ENCODE measurements at places on chromosomes 11 and 22.

DNA sequence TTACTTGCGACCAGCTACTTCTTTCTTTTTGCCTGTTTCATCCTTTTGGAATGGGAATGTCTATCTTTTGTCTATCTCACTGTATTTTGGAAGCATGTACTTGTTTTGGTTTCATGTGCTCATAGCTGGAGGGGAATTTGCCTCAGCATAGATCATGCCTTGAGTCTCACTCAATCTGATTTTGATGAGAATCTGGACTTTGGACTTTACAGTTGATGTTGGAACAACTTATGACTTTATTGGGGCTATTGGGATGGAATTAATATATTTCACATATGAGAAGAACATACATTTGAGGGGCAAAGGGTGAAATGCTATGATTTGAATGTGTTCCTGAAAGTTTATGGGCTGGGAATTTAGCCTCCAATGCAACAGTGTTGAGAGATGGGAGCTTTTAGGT, 206.2 kb upstream of the DDI1 start:
- no peak for DNase-seq

DNA sequence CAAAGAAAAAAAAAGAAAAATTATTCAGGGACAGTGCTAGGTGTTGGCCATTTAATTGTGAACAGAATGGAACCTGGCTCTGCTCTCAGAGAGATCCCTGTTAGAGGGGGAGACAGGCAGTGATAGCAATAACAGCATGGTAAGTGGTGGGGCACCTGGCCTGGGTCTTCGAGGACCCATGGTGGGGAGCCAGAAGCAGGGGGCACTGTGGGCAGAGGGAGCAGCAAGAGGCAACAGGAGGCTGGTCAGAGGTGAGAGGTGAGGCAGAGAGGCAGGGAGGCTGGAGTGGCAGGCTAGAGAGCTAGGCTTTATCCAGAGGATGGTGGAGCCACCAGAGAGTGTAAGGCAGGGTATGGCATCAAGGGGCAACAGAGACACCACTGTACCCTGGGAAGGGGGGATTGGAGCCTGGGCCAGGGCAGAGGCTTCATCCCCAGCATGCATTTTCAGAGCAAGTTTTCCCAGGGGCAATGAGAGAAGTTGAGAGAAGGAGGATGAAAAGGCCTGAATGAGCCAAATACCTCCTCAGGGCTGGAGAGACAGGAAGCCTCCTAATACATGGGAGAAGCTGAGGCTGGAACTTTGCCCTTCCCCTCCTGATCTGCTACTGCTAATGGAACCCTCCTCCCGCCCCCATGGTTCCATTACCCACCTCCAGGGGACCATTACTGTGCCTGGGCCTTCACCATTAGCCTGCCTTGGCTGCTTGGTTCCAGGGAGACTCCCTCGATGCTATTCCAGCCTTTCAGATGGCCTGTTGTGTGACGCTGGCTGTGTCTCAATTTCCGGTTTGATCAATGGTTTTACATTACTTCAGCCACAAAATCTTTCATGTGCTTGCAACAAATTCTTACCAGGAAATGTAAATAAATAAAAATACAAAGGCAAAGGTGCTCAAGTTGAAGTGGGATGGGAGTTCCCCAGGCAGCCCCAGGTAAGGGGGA, 2.6 kb upstream of the P2RY2 start:
- DNase-seq: peak; percentile 37

GRCh38 chr22:47294222-47294532, 531.7 kb downstream of the TBC1D22A start:
- no peak for DNase-seq

- DNase-seq: no peak
Observed at GRCh38 chr11:46513934-46514342, 79.9 kb downstream of the AMBRA1 start.

- DNase-seq: no peak
Observed at GRCh38 chr11:4095509-4096230, 1.1 kb downstream of the RRM1 start.

GRCh38 chr11:36684840-36685801, 87.1 kb upstream of the RAG2 start:
- DNase-seq: no peak

DNA sequence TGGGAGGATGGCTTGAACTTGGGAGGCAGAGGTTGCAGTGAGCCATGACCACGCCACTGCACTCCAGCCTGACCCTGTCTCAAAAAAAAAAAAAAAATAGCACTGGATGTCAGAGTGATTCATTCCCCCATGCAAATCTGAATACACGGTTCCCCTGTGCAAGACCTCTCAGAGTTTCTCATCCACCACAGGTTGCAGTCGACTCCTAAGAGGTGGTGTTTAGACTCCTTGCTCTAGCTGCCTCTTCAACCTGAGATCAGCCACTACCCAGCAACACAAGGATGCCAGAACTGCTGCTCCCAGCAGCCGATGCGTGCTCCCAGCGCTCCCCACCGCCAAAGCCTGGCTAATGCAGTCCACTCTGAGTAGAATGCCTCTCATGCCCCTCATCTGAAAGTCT, 97.5 kb downstream of the PARVA start:
- DNase-seq: no peak
